Activated CD4-positive, alpha-beta T cell treated with anti-CD3 and anti-CD28 coated beads for 24 hours (primary cell): ENCODE measurements at places on chromosomes 12 and 14.

DNA sequence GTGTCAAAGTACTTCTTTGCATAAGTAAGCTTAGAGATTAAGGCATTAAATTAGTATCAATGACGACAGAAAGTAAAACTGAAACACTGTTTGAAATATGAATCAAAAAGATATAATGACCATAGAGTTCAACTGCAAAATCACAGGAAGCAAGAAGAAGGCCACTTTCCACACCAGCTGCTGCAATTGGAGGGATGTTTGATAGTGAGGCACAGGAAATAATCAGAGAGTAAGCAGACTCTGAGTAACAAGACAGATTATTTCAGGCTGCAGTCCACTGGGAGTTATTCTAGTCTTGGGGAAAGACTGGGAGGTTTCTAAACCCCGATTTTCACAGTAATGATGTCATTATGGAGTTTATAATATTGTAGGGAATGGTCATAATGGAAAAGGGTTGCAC lies 12.9 kb downstream of the MDGA2 start:
- DNase-seq: no peak

DNA sequence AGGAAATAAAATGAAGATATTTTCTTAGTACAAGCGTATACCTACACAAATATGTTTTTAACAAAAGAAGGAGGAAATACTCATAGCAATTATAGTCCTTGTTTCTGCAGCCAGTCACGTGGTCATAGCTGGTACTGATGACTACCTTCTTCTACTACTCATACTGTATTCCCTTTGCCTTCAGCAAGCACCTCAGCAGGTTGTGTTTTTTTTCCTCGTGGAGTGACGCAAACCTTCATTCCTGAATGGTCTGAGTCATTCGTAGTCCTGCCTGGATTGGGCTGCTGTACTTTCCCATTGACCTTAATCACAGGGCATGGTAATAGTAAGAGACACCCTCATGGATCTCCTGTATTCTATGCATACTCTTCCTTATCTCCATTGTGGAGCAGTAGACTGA lies 25.7 kb upstream of the SLC16A7 start:
- no peak for DNase-seq

DNA sequence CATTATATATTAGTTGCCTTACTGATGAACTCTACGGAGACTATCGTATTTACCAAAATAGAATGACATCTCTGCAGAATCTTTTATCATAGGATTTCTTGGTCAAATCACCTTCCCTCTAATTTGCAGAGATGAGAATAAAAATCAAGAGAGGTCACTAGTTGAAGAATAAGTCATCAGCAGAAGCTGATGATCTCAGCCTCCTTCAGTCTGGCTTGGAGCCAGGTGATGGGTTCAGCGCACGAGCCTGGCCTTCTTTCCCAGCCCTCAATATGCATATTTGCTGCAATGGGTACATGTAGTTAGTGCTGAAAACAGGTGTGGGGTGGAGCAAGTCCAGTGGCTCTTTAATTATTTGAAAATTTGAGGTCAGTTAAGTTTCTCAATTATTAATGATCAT lies 19.2 kb upstream of the EMP1 start:
- no peak for DNase-seq

DNA sequence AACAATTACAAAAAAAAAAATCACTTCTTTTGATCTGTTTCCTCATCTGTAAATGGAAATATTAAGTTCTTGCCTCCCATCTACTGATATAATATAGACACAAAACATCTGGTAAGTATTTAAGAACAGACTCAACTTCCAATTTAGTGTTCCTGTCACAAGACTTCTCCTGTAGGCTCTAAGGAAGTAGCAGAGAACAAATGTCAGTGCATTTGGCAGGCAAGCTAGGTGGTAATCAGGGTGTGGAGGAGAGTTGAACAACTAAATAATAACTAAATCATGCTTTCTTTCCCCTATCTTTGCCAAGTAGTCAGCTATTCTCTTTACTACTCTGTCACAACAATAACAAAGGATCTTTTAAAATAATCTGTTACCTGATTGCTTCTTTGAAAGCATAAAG lies 22.1 kb downstream of the BAZ1A start:
- no peak for DNase-seq

DNA sequence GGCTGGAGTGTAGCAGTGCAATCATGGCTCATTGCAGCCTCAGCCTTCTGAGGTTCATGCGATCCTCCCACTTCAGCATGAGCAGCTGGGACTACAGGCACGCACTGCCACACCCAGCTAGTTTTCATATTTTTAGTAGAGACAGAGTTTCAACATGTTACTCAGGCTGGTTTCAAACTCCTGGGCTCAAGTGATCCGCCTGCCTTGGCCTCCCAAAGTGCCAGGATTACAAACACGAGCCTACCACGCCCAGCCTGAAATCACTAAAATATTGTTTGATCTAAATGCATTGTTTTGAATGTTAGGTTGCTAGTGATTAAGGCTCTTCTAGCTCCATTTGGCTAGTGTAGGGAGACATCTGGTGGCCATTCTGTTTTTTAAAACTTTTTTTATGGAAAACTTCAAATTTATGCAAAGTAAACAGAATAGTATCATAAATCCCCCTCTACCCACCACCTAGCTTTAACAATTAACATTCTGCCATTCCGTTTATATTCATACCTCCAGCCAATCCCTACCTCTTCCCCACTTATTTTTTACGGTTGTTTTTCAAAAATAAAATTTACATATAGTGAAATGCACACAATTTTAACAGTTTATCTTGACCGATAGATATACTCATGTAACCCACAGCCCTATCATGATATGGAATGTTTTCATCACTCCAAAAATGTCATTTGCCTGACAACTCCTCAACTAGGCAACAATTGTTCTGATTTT lies 37.8 kb downstream of the MYO1H start:
- DNase-seq: no peak

GRCh38 chr12:132638541-132639408 lies 20.2 kb downstream of the P2RX2 start:
- no peak for DNase-seq

- no peak for DNase-seq
These were observed 93.5 kb downstream of the PLEKHA5 start for GRCh38 chr12:19223018-19223417.

DNA sequence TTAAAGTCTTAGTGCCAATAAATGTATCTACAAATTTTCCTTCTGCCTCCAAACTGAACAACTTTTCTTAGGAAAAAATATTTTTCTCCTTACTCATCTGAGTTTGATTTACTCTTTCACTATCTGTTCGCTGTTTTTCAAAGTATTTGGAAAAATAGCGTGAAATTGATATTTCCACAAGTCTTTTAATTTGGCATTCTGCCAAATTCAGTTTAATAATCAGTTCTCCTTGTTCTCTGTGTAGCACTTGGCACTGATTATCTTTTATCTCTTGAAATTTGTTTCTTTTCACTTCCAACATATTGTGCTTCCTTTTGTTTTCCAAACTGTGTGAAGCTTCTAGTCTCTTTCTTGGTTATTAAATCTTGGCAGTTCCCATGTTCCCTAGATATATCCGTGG lies 559.8 kb downstream of the RPL10L start:
- no peak for DNase-seq

GRCh38 chr14:64064447-64064846 lies 211.6 kb downstream of the SYNE2 start:
- DNase-seq: no peak

GRCh38 chr12:92987846-92988621 lies 58.9 kb upstream of the EEA1 start:
- no peak for DNase-seq

GRCh38 chr12:110627500-110628195 lies 13.7 kb downstream of the TCTN1 start:
- no peak for DNase-seq

GRCh38 chr14:100665511-100666032 lies 61.1 kb upstream of the DLK1 start:
- DNase-seq: no peak

DNA sequence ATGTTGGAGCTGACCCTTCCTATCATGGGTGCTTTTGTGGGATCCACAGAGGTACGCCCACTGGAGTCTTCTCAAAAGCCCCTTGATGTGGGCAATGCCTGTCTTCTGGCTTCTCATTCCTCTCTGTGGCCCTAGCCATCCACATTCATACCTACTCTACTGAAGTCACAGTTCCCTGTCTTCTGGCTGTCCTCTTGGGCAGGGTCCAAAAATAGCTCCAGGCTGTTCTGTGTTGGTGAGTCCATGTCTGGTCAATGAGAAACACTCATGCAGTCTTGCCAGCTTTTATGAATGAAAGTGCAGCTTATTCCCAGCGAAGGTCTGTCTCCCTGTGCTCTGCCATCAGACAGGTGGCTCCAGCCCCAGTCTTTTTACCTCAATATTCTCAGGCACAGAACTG lies 135.9 kb upstream of the MDM1 start:
- DNase-seq: no peak

- DNase-seq: no peak
These were observed 45.6 kb downstream of the PITPNM2 start for GRCh38 chr12:123105211-123105826.

DNA sequence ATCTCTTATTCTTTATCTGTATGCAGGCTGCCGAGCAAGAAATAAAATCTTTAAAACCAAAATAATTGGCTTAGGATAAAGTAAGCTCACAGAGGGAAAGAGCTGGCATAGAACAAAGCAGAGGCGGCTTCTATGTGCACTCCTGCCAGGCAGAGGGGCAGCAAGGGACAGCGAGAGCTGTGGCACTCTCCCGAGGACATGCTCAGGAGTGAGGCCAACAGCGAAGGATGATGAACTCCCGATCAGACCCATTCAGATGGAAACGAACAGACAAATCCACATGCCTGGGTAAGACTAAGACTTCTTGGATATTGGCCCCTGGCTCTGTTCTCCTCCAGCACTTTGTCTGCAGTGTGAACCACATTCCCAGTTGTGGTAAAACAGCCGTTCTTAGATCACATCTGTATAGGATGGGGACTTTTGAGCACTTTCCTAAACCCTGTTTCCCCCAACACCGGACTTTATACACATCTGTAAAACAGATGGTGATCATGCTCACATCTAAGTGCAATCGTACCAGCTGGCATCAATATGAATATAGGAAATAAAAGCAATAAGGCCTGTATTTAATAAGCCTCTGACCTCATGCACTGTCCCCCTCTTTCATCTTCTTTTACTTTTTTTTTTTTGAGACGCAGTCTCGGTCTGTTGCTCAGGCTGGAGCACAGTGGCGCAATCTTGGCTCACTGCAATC lies 134.1 kb downstream of the PPM1H start:
- no peak for DNase-seq

DNA sequence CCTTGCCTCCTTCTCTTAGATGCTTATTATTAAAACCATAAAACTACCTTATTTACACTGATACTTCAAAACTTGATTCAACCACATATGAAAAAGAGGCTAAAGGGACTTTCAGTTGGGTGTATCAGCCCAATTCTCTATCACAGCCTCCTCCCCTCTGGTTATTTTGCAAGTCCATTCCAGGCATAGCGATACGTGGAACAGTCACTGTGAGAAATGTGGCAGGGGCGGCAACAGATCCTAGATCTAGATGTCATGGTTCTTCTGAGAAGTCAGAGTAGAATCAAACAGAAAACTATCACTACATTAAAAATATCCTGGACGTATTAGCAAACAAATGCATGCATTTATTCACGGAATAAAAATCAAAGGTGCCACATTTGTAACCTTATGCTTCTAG lies 83.2 kb downstream of the RALGAPA1 start:
- DNase-seq: no peak

DNA sequence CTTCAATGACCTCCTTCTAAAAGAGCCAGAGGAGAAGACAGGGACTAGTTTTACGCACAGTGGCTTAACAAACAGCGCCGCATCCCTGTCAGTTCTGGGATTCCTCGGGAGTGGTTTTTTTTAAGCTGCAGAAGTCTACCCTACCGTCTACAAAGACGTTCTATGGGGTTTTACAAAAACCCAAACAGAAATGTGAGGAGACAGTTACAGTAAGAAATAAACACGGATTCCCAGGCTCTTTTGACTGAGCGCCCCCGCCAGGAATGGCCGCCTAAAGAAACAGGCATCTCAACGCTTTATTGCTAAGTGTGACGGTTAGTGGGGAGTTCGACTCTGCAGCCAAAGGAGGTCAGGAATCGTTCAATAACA lies 484 bp downstream of the ALKBH1 start:
- DNase-seq: no peak

DNA sequence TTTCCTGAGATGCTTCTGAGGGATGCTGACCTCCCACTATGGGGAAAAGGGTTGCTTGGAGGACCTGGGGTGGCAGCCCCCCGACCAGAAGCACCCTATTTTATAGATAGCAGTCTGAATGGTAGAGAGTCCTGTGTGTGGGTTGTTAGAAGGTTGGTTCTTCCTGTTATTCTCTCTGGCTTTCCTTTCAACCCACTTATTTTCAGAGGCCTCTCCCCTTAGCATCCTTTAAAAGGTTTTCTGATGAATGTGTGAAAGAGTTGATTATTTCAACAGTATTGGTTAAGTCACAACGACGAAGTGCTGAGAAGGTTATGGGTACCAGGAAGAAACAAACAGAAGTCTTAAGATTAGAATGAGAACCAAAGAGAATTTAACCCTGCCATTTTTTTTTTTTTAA lies 20.8 kb upstream of the MANSC4 start:
- no peak for DNase-seq

- DNase-seq: no peak
These were observed 10.4 kb downstream of the KCNJ8 start for GRCh38 chr12:21764065-21764464.

GRCh38 chr14:51394384-51394783 lies 154.3 kb downstream of the TMX1 start:
- no peak for DNase-seq
